ENCODE measurements at places on chromosomes 3 and 15. TPM values are rescaled to one million over a fixed set of nuclear protein-coding genes. Genes with fewer than 3 reads are reported as not detected.

UCN2 gene
- not detected for total RNA-seq

BOC gene
- total RNA-seq = 40.2 TPM

CDCP1 gene
- total RNA-seq = 14.7 TPM

RFX7 gene
- total RNA-seq = 9.7 TPM

LRRC49 gene
- total RNA-seq = 8.3 TPM

CFAP91 gene
- 28.0 TPM for total RNA-seq

COL6A5 gene
- not detected for total RNA-seq

DNA sequence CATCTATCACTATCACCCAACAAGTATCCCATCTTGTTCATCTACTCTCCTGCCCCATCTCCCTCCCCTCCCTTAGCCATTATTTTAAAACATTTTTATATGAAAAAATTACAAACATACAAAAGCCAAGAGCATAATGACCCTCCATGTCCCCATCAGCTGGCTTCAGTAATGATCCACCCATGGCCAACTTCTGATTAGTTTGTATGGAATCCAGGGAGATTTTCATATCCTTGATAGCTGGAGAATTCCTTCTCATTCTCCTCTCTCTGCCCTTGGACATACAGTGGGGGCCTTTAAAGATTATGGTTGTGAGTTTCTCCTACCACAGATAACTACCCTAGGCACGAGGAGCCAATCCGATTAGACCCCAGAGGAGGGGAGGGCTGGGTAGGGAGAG lies 40.2 kb downstream of the IRAK2 start:
- H3K4me3 ChIP-seq = no peak overlapping the region
- no peak for DNase-seq
- peaks cover 32% of the 10 kb centered on the region for H3K4me1 ChIP-seq
- no peaks in the 10 kb centered on the region for H3K36me3 ChIP-seq

DNA sequence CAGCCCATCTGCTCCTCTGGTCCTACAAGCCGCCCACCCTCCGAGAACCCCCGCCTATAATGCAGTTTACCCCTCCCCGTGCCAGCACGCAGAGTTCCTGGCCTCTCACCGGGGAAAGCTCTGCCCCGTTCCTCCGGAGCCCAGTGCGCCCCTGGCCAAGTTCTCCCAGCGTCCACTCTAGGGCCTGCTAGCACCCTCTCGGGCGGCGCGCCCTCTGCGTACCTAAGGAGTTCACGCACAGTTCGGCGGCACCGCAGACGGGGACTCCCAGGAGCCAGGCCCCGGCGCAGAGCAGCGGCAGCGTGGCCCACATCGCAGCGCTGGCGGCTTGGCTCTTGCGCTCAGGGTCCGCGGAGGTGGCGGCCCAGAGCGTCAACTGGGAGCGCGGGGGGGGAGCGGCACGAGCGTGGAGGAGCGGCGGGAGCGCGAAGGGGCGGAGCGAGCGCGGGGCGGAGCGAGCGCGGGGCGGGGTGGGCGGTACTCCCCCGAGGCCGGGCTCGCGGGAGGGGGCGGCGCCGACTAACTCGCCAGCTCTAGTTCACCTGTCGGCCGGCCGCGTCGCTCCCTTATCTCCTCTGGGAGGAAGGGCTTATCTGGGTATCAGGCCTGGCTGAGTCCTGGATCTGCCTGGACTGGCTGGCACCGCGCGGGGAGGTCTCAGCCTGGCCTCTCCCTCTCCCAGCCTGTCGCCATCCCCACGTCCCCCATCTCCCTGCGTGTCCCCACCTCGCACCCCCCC lies at the start of gene CTSH:
CTSH (minus strand) TSS at position 378 of the 739 bp plus-strand sequence; CDS start at position 313, 65 bp downstream.
- H3K27ac ChIP-seq = no peak within 1 kb of the TSS
- peak within 1 kb of the TSS; percentile 65 for H3K4me3 ChIP-seq
- H3K27me3 ChIP-seq = no peaks in the 10 kb centered on the region
- H3K36me3 ChIP-seq = no peaks in the 10 kb centered on the region
- peak; percentile 82 for DNase-seq

DNA sequence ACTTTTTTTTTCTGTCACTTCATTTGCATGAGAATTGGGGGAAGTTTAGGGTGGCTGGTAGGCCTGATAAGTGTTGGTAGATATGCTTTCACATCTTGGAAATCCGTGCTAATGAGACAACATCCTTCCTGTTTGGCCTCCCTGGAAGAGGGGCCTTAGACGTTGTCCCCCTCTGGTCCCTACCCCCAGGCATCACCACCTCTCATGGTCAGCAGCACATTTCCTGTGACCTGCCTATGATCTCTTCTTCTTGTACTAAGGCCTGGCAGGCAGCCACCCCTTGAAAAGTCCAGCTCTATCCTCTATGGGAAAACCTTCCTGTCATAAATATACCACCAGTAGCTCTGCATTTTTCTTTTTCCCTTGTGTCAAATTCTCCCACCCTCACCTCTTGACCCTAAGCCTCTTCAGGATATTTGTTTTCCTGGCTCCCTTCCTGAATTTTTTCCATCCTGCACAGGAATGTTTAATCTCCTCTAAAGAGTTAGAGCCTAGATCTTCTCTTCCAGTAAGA lies 107.8 kb downstream of the SNRK start:
- peaks cover 35% of the 10 kb centered on the region for H3K4me1 ChIP-seq
- H3K27ac ChIP-seq = peak overlapping the region; percentile 19
- peak; percentile 58 for DNase-seq
- H3K4me3 ChIP-seq = no peak overlapping the region
- H3K36me3 ChIP-seq = no peaks in the 10 kb centered on the region

GRCh38 chr15:88982304-88982945 lies 69.2 kb upstream of the MFGE8 start:
- H3K36me3 ChIP-seq = no peaks in the 10 kb centered on the region
- no peaks in the 10 kb centered on the region for H3K27me3 ChIP-seq
- peaks cover 5% of the 10 kb centered on the region for H3K4me1 ChIP-seq
- DNase-seq = peak; percentile 8
- H3K4me3 ChIP-seq = no peak overlapping the region

GRCh38 chr3:15206662-15207576 lies 873 bp downstream of the CAPN7 start:
- peak overlapping the region; percentile 70 for H3K4me3 ChIP-seq
- H3K27me3 ChIP-seq = no peaks in the 10 kb centered on the region
- H3K27ac ChIP-seq = peak overlapping the region; percentile 97
- peaks cover 8% of the 10 kb centered on the region for H3K4me1 ChIP-seq
- DNase-seq = peak; percentile 69

DNA sequence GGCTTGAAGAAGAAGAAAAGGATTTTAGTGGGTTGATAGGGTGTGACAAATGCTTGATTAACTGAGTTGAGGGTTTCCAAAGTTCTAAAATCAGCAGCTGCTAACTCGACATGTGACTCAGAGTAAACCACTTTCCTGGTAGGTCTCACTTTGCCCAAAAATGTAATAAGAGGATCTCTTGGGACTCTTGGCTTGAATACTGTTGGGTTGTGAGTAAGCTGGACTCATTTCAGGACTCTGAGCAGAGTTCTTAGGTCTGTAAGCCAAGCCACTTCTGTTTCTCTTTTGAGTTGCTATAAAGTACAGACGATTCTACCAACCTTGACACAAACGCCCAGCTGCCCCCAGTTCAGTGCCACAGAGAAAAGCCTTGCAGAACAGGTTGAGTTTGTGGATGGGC lies 241.1 kb downstream of the ZNF621 start:
- H3K27me3 ChIP-seq = no peaks in the 10 kb centered on the region
- no peaks in the 10 kb centered on the region for H3K36me3 ChIP-seq
- no peak overlapping the region for H3K4me3 ChIP-seq
- H3K27ac ChIP-seq = no peak overlapping the region
- peak; percentile 20 for DNase-seq

DNA sequence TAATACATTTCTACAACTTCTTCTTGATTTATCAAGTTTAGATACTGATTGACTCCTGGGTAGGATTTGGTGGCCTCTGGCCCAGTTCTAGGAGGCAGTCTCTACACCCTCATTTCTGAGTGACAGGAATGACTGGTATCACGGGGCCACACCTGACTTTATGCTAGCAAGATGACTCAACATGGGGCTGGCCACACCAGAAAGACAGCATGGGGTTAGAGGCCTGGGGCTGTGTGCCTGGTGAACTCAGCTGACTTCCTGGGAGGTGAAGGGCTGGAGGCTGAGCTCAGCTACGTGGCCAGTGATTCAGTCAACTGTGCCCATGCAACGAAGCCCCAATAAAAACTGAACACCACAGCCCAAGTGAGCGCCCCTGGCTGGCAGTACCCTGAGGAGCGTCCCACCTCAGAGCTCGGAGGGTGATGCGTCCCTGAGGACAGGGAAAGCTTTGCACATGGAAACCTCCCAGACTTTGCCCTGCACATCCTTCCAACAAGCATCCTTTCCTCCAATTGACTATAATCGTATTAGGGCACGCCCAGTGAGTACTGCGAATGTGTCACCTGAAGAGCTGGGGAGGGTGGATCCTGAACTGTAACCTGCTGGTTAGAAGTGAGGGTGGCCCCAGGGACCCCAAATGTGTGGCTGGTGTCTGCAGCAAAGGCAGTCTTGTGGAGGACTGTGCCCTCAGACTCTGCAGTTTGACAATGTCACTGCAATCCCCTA lies 57.2 kb downstream of the NIPA2 start:
- H3K36me3 ChIP-seq = peaks cover 25% of the 10 kb centered on the region
- DNase-seq = no peak
- no peak overlapping the region for H3K27ac ChIP-seq
- H3K4me1 ChIP-seq = no peaks in the 10 kb centered on the region
- H3K27me3 ChIP-seq = no peaks in the 10 kb centered on the region

- H3K27ac ChIP-seq = no peak overlapping the region
- no peak for DNase-seq
- H3K27me3 ChIP-seq = no peaks in the 10 kb centered on the region
- no peaks in the 10 kb centered on the region for H3K36me3 ChIP-seq
- no peaks in the 10 kb centered on the region for H3K4me1 ChIP-seq
- H3K4me3 ChIP-seq = no peak overlapping the region
Measured at GRCh38 chr15:101358895-101359294, 63.8 kb upstream of the SNRPA1 start.
